NCI-H1092 treated with DMSO at 0.1 percent for 48 hours (cell line): ENCODE measurements at places on chromosomes 16 and 17.

DNA sequence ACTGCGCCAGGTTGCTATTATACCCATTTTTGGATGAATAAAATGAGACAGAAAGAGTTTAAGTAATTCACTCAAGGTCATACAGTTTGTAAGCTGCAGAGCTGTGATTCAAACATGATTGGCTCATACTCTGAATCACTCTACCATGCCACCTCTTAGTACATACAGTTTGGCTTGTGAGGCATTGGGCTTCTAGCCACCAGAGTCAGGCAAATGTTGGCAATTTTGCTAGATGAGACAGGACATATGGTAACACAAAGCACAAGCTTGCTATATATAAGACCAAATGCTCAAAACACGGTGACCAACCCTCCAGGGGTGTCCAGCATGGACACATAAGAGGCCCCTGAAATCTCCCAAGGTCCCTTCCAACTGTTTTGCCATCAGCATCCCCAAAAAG is 236.0 kb upstream of the IRX5 start:
- no peak for DNase-seq

DNA sequence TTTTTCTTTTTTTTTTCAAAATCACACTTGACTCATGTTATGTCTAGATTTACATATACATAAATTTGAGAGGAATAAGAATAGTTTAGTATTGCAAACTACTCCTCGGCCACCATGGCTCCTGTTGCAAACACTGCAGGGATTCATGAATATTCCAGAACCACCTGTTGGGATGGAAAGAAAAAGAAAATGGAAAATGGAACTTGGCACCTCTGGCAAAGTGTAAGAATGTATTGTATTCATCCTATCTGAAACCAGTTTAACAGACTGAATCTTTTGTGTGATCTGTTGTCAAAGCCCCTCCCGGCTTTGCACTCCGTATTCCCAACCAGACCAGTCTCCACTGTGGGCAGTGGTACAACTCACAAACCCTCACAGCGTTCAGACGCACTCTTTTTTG is 124.4 kb downstream of the SPECC1 start:
- no peak for DNase-seq

- peak; percentile 61 for DNase-seq
Measured at GRCh38 chr17:42675965-42676423, 800 bp downstream of the PLEKHH3 start.

DNA sequence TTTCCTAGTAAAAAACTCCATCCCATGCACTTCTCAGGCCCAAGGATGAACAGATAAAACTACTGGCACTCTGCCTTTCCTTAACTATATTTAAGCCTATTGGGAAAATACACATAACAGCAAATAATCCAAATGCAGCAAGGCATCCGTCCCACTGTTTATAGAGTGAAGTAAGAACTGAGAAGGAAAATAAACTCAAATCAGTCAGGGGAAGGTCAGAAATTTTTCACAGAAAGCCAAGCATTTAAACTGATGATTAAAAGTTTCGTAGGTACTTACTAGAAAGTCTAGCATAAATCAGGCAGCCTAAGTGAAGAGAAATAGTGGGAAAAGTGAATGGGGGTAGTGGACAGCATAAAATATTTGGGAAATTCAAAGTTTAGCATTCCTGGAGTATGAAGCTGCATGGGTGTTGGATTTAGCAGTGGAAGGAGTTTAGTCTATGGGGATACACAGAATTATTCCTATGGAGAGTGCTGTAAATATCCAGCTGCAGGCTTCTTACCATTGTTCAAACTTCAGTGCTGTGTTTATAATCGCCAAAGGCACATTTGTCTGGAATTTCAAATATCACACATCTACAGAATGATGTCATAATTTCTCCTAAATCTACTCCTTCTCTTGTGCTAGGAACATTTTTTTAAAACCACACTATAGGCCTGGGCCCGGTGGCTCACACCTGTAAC is 1131.0 kb upstream of the GOT2 start:
- DNase-seq: no peak

DNA sequence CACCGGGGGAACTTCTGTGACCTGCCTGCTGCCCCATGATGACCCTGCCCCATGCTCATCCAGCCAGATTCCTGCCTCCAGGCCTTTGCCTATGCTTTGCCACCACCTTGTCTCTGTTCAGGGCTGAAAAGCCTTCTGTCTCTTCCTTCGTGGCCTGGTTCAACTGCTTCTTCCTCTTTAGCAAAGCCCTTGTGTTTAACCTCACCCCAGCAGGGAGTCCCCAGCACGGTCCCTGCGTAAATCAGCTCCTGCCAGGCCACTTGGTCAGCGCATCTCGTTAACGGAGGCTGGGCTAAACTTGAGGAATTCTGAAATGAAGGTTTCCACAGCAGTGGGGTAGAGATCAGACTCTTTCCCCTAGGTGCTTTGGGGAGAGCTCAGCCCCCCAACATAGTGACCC is 16.1 kb upstream of the KCNJ12 start:
- DNase-seq: no peak

GRCh38 chr16:11372073-11372828 is 27.0 kb downstream of the RMI2 start:
- no peak for DNase-seq

GRCh38 chr17:60436676-60437075 is 14.4 kb downstream of the CHCT1 start:
- no peak for DNase-seq

DNA sequence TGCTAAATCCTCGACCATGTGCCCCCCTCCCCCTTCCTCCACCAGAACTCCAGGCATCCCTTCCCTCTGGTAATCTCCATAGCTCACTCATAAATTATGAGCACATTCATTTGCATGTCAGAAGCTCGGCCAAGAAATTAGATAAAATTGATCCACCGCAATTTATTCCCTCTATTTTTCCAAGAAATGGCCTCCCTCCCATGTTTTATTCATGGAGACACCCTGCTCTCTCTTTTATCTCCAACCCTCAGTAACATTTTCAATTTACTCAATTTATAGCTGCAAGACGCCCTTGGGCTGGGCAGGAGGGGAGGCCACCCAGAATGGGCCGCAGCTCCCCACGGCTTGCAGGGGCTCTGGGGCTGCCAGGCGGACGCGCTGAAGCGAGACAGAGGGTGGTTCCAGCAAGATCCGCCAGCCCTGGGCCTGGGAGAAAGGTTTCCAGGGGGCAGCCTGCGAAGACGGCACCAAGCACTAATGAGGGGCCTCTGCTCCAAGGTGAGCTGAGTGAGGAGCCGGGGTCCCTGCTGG is 54.7 kb upstream of the ZNF423 start:
- DNase-seq: no peak

- no peak for DNase-seq
Measured at GRCh38 chr16:11142261-11142630, 113.8 kb downstream of the SOCS1 start.

- no peak for DNase-seq
Measured at GRCh38 chr17:18235743-18236256, 10.4 kb downstream of the LLGL1 start.

- DNase-seq: peak; percentile 31
Measured at GRCh38 chr17:21041741-21042457, 912 bp downstream of the USP22 start.

- peak; percentile 84 for DNase-seq
Measured at GRCh38 chr17:17567631-17568030, 23.9 kb downstream of the PEMT start.

DNA sequence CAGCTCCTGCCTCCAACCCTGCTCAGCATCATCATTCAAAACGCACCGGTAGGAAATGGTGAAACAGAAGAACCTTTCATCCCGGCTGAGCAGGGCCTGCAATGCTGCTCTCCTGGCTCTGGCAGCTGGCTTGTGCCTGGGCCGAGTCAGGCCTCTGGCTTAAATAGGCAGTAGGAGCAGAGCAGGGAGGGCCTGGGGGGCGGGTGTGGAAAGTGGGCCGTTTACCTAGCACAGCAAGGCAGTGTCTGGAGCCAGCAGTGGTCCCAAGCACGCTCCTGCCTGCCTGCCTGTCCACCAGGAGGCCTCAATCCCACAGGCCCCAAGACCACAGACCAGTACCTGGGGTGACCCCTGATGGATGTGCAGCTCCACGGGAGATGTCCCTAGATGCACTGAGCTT is 59.3 kb downstream of the SMPD3 start:
- no peak for DNase-seq

- DNase-seq: no peak
Measured at GRCh38 chr16:81875461-81875860, 96.4 kb downstream of the PLCG2 start.

GRCh38 chr16:56643080-56643778 is 4.8 kb downstream of the MT1A start:
- no peak for DNase-seq

- no peak for DNase-seq
Measured at GRCh38 chr16:88568710-88569613, 1.2 kb upstream of the ZC3H18 start.

DNA sequence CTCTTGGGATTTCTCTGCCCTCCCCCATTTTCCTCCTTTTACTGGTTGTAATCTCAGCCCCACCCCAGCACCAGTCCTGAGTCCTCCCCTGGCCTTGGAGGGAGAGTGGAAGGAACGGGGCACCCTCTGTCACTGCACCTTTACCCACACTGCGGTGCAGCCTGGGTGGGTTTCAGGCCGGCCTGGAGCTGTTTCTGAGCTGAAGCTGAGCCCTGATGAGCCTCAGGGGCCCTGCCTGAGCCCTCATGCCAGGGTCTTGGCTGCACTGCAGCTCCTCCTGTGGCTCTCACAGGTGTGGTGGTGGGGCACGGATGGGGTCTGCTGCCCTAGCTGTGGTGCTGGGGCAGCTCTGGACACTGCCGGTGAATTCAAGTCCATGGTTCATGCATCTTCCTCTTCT is 34.5 kb downstream of the RNF213 start:
- no peak for DNase-seq

DNA sequence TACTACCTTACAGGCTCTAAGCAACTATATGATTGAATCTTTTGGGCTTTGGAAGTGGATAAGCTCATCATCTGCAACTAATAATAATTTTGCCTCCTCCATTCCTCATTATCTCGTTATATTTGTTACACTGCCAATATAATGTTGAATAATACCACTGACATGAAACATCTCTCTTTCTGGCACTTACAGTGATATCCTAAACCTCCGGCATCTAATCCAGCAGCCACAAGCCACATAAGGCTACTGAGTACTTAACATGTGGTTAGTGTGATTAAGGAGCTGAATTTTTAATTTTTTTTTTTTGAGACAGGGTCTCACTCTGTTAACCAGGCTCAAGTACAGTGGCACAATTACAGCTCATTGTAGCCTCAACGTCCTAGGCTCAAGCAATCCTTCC is 9.6 kb downstream of the CDC42EP4 start:
- no peak for DNase-seq

DNA sequence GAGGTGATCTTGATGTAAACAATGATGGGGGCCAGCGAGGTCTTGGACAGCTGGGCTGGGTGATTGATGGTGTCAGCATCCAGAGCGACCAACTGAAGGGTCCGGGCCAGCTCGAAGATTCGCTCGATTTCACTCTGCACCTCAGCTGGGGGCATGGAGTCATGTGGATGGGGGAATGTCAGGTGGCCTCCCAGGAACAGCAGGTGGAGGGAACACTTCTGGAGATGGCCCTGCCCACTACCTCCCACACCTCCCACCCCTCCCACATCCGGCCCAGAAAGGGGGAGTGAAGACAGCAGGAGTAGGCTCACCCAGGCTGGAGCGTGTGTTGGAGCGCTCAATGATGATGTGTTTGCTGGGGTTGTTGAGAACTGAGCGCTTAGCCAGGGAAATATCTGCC is 13.7 kb downstream of the CACNB1 start:
- DNase-seq: no peak

GRCh38 chr16:53504665-53505064 is 1.7 kb upstream of the AKTIP start:
- no peak for DNase-seq

DNA sequence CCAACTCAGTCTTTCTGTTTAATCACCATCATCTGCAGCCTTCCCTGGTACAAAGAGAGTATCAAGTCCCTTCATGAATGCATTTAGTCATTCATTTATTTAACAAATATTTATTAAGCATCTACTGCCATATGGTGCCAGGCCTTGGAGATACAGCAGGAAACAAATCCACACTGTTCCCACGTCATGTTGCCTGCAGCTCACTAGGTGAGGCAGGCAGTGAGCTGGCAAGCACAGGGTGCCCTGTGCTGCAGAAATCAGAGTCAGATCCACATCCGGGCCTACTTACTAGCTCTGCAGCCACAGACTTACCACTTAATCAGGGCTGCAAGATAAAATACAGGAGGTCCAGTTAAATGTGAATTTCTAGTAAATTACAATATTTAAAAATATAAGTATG is 38.5 kb upstream of the CES5A start:
- no peak for DNase-seq

GRCh38 chr17:47400333-47400732 is 76.6 kb downstream of the EFCAB13 start:
- no peak for DNase-seq

DNA sequence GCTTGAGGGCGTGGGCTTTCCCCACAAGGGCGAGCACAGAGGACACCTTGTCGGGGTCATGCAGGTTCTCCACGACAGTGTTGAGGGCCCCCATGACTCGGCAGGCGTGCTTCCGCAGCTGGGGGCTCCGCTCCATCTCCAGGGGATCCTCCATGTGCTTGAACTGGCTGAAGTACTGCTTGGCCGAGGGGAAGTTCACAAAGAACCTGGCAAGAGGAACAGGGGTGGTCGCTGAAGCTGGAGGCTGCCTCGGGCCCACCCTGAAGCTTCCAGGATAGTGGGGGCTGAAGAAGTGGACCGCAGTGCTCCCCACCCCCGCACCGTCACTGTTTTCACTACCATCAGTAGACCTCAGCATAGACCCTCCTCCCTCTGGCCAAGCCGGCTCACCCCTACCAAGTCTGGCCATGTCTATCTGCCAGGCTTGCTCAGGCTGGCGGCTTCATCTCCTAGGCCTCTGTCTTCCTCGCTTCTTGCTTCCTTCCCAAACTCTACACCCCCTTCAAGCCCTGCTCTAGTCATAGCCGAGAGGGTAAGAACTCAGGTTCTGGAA is 5.9 kb downstream of the CYGB start:
- no peak for DNase-seq

DNA sequence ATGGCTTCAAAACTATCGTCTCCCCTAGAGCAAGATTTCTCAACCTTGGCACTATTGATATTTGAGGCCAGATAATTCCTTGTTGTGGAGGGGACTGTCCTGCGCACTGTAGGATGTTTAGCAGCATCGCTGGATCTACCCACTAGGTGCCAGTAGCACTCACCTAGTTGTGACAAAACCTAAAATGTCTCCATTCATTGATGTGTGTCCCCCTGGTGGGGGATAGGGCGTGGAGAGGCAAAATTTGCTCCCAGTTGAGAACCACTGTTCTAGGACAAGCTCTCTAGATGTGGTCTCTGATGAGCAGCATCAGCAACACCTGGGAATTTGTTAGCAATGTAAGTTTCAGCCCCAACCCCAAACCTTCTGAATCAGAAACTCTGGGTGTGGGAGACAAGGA is 259.0 kb downstream of the XYLT1 start:
- peak; percentile 6 for DNase-seq

GRCh38 chr16:74726716-74727115 is 26.1 kb upstream of the MLKL start:
- DNase-seq: no peak

DNA sequence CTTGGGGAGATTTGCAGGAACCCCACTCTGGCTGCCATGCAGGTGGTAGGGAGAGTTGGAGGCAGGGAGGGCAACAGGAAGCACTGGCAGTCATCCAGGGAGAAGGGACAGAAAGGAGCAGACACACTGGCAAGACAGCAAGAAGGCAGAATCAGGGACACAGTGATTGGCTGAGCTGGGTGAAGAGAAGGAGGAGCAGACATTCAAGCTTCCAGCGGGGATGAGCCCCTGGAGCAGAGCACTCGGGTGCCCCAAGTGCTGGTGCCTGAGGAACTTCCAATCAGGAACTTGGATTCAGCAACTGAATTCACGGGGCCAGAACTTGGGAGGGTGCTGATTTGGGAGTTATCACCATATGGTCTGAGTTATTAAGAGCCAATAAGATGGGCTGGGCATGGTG is 6.3 kb upstream of the ITGA3 start:
- DNase-seq: no peak
